ENCODE measurements at places on chromosomes 5 and 9.
A peak's percentile ranks its signal among the peaks of the same experiment; 100 is the strongest.

DNA sequence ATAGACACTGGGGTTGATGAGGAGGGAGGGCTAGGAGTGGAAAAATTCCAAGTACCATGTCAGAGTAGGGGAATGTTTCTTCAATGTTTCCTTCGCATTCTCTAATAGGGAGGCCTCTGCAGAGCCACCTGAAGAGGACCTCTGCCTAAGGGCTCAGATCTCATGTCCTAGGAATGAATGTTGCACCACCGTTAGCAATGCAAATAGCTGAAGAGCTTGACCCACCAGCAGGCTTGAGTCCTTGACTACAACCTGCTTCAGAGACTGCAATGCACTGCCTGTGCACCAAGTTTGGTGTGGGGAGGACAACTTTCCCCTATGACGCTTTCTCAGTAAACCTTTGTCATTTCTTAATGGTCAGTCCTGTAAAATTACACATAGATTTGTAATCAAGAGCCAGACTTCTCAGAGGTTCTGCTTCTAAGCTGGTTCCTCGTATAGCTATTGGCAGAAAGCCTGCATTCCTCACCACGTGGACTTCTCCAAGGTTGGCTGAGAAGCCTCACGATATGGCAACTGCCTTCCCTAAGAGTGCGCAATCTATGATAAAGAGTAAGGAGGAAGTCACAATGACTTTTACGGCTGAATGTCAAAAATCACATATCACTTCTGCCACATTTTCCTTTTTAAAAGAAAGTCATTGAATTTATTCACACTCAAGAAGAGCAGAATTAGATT is 600.7 kb upstream of the PTGER4 start:
- DNase-seq: no peak

- DNase-seq: no peak
Measured at GRCh38 chr5:140287801-140288521, 14.9 kb downstream of the PFDN1 start.

DNA sequence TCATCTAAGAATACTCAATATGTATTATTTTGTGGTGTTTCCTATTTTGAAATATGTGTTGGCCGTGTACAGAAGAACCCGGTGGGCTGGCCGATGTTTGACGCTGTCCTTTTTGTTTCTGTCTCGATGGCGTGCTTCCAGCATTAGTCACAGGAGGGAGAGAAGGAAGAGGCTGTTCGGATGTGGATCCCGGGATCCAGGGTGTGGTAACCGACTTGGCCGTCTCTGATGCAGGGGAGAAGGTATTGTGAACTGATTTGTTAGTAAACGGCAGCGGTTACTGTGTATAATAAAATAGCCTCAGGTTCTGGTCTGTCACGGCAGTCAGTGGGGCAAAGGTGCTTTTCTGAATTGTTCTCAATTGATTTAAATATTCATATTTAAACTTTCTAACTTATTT is 275.0 kb downstream of the ARHGEF28 start:
- DNase-seq: peak; percentile 19

GRCh38 chr5:109759306-109759705 is 69.6 kb downstream of the MAN2A1 start:
- DNase-seq: peak; percentile 54

- no peak for DNase-seq
Measured at GRCh38 chr5:87190687-87191086, 77.0 kb upstream of the RASA1 start.

DNA sequence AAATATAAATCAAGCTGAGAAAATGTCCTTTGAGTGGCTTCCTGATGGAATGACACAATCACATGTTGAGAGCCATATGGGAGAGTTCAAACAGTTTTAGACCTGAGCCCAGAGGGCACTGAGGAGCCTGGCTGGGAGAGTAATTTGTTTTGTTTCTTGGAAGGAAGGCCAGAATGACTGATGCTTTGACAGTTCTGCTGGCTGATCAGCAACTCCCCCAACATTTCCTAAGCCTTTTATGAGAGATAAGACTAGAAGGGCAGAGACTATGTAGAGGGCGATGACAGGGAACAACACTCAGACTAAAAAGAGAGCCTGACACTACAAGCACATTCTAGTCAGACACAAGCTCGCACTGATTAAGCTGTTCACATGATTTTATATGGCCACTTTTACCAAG is 169.2 kb downstream of the COX7C start:
- no peak for DNase-seq

DNA sequence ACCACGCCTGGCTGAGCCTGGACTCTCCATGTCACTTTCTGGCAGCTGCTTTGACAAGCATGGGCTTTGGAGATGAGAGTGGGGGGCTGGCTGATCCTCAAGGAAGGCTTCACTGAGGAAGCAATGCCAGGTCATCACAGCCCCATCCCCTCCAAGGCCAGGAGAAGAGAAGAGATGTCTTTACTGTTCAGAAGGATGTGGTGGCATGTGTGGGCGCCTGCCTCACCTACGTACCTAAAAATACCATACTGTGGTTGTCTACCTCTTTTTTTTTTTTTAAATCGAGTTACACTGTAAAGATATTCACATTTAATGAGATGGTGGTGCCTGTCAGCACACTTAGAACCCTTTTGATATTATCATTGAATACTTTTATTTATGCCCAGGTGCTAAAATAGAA is 26.4 kb upstream of the CTNNA1 start:
- no peak for DNase-seq

- peak; percentile 60 for DNase-seq
Measured at GRCh38 chr9:94952565-94953373, 226.3 kb downstream of the AOPEP start.

GRCh38 chr5:121692158-121692557 is 159.5 kb upstream of the FTMT start:
- no peak for DNase-seq

GRCh38 chr5:158739951-158740757 is 359.6 kb downstream of the EBF1 start:
- no peak for DNase-seq

DNA sequence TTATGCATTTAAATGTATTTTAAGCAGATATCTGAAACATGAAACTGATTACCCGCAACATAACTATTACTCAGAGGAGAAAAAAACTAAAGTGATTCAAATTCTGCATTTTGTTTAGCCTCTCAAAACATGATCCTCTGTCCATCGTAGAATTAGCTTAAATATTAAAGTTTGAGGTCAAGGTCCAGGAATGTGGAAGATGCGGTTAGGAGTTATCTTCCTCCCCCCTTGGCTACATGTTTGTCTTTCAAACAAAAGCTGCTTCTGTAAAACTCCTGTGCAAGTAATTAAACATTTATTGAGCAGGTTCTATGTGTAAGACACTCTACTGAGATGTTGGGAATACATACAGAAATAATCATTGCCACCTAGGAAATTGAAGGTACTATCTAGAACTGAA is 175.0 kb upstream of the ISL1 start:
- DNase-seq: no peak

DNA sequence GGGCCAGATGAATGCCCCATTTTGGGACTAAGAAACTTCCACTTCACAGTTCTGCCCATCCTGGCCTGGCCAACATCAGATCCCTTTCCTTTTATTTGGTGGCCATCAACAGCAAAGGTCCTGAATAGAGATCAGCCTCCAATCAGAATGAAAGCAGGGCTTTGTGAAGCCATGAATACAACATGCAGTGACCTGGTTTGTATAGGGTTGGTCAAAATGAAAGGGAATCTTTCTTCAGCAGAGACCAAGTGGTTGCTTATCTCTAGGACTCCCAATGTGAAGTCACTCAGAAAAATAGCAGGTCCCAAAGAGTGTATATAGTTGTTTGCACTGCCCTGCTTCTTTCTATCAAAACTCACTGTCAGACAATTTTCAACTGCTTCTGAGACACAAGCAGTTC is 113.9 kb upstream of the SLC12A2 start:
- no peak for DNase-seq

DNA sequence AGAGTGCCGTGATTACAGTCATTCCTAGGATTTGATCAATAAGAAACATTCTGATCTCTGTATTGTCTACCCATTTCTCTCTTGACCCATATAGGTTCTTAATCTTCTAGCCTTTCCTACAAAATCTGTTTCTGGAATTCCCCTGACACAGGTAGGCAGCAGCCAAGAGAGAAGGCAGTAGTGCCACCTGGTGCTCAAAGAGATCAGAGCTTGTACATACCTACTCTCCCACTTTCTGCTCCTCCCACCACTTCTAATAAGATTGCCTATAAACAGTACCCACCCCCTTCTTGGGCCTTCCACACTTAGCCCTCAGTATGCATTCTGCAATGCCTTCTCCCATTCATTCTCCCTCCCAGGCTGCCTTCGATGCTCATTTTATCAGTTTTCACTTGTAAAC is 117.4 kb upstream of the RORB start:
- no peak for DNase-seq

DNA sequence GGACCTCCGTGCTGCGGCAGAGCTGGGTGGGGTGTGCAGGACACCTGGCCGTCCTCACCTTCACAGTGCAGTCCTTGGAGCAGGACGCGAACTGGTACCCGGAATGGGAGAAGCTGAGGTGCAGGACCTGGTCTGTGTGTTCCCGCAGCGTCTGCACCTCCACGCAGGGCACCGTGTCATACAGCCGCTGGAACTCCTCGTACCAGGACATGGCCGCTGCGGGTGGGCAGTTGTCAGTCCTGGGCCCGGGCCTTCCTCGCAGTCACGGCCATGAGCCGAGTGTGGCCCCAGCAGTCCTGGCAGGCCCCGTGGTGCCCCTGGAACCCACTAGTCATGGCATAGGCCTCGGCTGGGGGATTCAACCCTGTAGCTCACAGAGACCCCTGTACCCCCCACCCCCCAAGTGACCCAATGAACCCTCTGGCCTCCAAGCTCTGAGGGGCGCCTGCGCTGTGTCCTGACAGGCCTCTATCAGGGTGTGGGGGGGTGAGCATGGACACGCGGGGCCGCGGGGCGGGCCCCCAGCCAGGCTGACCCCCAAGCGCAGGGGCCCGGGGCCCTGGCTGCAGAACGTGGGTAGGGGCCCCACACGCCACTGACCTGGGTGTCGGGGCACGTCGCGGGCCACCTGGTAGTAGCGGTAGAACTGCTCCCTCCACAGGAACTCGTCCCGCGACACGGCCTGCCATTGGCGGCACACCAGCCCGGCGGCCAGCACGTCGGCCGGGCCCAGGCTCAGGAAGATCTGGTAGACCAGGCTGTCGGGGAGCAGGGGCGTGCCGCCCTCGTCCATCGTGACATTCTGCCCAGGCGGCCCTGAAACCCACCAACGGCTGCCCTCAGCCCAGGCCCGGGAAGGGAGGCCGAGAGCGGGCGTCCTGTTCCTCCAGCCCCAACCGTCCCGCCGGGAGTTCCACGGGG is 987 bp downstream of the FBXW5 start:
- no peak for DNase-seq

DNA sequence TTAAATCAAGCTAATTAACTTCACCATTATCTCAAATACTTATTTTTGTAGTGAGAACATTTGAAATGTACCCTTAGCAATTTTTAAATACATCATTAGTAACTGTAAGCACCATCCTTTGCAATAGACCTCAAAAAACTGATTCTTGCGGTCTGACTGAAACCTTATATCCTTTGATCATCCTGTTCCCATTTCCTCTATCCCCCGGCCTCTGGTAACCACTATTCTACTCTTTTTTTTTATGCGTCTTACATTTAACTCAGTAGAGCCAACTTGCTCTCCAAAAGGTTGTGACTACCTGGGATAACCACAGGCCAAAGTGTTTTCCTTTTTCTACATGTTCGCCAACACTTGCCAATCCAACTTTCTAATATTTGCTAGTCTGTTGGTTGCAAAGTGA is 106.1 kb downstream of the IRX1 start:
- DNase-seq: no peak

GRCh38 chr5:109669991-109670706 is 19.6 kb upstream of the MAN2A1 start:
- DNase-seq: no peak

DNA sequence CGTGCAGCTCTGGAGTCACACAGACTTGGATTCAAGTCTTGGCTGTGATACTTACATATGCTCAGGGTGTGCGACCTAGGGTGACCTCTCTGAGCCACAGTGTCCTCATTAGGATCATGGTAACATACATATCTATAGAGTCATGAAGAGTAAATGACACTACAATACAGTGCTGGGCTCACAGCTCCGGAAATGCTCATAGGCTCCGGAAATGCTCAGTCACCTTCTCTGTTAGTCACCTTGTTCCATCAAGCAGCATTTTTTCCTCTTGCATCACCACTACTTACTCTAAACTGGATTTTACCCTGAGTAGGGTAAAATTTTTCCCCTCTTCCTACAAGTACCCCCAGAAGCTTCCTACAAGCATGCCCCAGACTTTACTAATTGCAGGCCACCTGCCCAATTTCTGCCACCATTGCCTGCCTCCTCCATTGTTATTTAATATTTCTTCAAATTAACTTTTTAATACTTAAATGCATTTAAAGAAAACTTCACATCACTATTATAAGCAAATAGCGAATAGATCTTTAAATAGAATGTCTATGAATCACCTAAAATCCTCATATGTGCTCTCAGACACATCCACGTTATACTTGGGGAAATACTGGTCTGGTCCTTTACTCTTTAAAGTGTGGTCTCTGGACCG is 147.6 kb upstream of the SPRY4 start:
- peak; percentile 68 for DNase-seq

DNA sequence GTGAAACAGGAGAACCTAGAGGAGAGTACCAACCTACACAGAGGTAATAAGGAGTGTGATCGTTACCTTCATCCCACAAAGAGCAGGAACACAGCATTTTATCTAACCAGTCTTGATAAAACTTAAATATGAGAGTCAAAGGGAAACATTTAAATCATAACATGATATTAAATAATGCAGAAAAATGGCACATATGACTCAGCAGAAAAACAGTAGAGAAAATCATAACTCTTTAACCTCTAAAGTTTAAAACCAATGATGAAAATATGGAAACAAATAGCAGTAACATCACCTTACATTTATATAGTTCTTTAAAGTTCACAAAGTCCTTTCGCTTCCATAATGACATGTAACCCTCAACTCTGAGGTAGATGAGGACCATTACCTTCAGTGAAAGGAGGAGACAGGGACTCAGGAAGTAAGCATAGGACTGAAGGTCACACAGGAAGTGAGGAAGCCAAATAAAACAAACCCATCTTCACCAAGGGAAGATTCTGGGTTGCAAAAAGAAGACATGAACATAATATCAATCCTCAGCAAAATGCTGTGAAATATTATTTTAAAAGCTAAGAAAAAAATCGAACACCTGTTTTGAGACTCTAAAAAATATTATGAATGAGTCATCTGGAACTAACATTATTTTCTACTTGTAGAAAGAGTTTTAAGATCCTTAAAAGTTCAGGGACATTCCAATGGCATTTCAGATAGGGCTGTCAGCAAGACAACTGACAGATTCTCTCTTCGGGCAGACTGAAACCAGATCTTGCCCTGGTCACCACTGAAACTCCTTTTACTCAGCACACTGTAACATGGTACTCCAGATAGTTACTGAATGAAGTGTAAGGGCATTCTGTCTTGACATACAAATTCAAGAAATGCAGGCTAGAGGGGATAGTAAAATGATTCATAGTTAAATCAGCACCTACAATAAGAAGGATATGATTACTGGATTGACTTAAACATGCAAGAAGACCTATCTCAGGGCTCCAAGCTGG is 148.5 kb downstream of the EPB41L4A start:
- DNase-seq: no peak
